ENCODE measurements at places on chromosomes 1 and 21.

GRCh38 chr1:166470014-166470413, 303.2 kb upstream of the FAM78B start:
- no peak for DNase-seq

DNA sequence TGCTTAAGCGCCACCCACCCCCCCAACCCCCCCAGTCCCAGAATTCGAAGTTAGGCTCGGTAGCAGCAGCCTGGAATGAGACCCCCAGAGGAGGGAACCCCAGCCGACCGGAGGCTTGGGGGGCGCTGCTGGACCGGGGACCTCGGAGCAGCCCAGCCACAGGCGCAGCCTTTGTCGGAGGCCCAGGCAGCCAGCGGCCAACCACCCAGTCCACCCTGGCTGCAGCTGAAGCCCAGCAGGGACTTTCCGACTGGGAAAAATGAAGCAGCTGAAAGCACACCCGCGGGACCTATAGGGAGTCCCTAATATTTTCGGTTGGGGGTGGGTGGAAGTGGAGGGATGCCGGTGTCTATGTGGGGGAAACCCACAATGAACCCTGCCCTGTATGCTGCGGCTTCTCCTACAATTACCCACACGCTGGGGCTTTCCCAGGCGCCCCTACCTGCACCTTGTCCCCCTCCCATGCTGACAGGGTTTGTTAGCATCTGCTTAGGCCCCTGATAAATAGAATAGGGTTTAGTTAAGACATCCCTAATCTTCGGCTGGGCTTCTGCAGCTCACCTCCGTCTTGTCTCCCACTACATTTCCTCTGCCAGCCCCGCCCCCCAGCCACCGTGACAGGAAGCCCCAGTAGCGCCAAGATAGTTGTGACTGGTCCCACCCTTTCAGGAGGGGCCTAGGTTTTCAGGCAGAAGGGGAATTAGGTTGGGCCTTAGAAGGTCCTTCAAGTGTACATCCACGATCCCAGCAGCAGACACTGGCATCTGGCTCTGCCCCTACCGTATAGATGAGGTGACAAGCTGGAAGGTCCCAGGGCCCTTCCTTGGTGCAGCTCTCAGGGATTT, 838 bp downstream of the CCDC28B start:
- DNase-seq, result no peak

DNA sequence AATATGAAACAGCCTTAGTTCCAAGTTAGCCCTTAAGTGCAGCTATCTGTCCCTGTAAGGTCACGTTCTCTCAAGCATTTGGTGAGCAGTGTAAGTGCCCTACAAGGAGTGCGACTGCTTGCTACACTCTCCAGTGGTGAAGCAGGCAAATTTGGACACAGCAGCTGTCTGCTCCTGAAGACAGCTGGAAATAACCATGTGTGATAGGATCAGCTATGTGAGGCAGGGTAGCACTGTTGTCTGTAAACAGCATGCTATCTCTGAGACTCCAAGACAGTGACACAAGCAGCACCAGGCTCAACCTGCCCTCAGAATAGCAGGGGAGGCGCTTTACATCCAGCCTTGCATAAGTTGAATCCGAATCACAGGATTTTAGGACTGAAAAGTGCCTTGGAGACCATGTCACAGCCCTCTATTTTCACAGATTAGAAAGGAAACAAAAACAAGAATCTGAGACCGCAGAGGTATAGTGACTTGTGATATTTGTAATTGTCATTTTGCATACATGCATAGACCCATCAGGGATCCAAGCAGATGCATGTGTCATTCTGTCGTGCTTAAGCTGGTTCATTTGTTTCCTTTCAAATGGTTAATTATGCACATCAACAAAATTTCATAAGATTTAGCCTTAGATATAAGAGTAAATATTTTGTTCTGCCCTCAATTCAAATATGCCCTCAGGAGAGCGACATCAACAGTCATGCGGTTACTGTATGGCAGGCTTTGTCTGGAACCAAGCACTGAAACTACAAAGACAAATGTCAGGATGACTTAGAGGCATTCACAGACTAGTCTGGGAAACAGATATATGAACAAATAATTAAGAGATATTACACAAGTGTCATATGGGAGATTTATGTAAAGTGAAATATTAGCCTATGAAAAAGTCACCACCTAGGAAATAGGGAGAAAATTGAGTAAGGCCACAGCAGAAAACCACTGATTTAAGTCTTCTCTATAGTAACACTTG, 134.9 kb upstream of the NRIP1 start:
- no peak for DNase-seq

GRCh38 chr1:78624035-78624434, 3.8 kb downstream of the IFI44L start:
- DNase-seq, result no peak

GRCh38 chr1:200442537-200443156, 32.8 kb upstream of the ZNF281 start:
- no peak for DNase-seq

GRCh38 chr21:44820851-44821250, 3.0 kb upstream of the SUMO3 start:
- DNase-seq, result no peak

DNA sequence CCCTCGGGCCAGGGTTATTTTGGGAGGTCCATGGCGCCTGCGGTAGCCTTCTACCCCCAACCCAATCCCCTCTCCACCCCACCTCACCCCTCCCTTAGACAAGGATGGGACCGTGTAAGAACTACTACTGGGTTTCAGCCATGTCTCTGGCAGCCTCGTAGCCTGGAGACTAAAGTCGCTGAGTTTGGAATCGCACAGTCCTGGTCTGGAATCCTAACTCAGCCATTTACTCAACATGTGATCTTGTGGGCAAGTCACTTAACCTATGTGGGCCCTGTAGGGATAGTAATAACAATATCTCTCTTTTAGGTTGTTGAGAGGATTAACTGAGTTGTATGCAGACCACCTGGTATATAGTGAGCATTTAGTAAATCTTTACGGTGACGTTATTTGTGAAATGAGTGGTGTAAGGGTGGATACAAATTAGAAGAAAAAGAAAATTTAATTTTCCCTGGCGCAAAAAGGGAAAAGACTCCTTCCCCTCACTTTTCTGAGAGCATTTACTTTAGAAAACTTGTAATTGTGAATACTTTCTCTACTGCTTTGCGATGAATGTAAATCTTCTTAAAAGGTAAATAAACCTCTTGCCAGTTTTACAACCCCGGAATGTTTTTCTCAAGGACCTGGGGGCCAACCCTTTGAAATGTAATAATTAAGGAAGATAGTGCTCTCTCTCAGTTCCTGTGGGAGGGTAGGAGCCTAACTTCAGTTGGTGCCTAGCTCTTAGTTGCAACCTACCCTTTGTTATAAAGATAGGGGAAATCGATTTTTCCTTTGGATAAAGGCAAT, 615 bp upstream of the MRPS15 start:
- DNase-seq, result no peak

- DNase-seq, result no peak
Observed at GRCh38 chr1:18527921-18528320, 47.2 kb downstream of the KLHDC7A start.

DNA sequence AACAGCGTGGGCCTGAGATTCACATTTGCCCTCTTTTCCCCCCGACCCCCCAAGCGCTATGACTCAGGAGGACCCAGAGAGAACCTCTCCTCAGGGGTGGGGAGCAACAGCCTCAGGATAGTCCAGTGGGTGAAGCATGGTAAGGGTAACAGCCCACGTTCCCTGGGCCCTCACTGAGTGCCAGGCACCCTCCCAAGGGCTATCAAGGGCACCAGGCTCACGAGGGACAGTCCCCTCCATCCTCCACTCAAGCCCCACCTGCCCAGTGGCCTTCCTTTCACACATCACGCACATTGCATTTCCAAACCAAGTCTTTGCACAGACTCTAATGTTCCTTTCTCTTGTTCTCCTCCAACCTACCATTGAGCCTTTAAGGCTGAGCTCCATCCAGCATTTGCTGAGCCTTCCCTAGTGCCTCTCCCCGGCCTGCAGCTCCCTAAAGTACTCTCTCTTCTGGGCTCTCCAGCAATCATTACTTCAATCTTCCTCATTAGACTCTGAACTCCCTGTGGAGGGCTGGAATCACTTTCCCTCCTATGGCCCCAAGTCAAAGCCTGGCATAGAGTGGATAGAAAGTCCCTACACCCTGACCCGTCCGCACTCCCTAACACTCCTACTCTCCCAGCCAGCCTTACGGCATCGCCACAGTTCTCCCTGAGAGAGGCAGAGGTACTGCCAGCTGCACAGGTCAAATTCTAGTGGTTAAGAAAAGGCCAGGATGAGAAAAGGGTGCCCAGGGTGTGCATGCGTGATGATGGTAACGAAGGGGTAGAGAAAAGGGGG, 1.0 kb downstream of the AKR7A2 start:
- DNase-seq, result no peak

- DNase-seq, result no peak
Observed at GRCh38 chr1:34973326-34973725, 11.8 kb downstream of the TMEM35B start.

DNA sequence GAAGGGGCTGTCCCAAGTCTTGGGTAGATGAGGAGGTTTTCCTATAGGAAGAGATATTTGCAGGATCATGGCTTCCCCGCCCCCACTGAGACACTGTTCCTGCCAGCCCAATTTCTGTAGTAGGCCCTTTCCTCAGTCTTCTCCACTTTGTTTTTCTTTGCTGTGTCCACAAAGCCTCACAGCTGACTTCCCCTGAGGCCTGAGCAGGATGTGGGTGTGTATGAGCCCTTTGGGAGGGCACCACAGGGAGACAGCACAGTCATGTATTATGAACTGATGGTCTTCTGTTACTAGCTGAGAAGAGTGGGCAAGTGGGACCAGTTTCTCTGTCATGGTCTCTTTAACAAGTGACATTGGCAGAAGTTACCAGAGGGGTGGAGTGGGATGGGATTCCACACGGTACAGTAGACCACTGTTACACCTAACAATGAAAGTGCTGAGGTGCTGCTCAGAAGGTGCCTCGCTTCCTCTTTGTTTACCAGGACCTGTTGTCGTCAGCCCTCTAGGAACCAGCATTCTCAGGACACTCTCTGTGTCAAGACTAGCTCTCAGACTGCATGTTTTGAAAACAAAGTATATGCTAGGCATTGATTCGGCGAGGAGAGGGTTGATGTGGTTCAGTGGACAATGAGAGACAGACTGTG, 253.8 kb upstream of the HOOK1 start:
- no peak for DNase-seq

- DNase-seq, result no peak
Observed at GRCh38 chr1:31013187-31013864, 52.2 kb downstream of the PUM1 start.

- no peak for DNase-seq
Observed at GRCh38 chr1:168529518-168529917, 14.3 kb downstream of the XCL2 start.
